Activated T-cell treated with anti-CD3 and anti-CD28 coated beads, Interleukin-2, amount 50 U/mL, for 4 hours (primary cell): ENCODE measurements at places on chromosomes 5 and 9.

GRCh38 chr5:58077966-58078365 is 381.9 kb downstream of the PLK2 start:
- DNase-seq: no peak

DNA sequence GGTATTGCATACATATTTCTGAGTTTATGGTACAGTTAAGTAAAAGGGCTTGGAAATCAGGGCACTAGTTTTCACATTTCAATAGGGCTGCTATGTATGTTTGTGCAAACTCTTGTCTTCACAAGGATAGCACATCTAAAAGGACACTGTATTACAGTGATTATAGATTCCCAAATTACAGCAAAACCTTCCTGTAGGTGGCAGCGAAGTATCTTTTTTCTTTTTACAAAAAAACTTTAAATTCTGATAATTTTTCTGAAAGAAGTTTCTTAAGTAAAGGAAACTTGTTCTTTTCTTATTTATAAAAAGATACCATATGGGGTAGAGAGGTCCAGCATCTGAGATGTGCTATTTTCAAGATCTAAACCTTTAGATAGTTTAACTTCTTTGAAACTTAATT is 337.8 kb downstream of the PTPRD start:
- DNase-seq: no peak

DNA sequence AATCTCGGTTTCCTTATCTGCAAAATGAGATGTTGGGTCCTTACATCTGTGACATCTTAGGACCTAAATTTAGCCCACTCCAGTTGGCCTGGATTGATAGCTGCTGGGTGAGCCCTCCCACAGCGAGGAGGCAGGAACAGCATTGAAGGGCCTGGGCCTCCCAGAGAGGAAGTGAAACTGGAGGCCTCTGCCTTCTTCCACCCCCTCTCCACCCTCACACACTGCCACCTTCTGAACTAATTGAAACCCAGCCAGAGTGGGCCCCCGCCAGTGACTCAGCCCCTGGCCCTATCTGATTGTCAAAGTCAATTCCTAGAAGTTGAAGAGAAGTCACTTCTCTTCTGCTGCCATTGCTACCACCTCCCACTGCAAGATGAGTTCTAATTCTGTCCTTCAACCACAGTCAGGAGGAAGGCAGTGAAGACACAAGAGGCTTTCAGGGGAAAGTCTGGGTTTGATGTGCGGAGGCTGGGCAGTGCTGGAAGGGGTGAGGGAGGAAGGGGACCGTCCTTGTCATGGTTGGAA is 55.2 kb upstream of the NEK6 start:
- peak; percentile 64 for DNase-seq

GRCh38 chr5:9062873-9063272 is 483.0 kb downstream of the SEMA5A start:
- DNase-seq: no peak

DNA sequence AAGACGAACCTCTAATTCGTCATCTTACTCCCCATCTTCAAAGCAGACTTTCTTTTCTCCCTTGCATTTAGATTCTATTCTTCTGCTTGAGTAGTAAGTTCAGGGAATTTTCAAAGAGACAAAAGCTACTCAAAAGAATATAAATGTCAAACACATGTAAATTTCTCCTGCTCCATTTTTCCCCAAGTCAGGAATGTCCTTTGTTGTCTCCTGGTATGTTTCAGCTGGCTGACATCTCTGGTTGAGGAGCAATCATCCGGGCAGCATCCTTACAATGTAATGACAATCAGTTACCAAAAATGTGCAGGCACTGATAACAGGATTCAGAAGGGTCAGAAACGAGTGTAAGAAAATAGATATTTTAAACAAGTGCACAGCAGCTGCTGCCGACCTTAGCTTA is 47.6 kb upstream of the PPP1R2B start:
- DNase-seq: no peak

GRCh38 chr9:138028596-138028995 is 151.0 kb downstream of the CACNA1B start:
- no peak for DNase-seq

- no peak for DNase-seq
Measured at GRCh38 chr9:134136996-134137299, 1.1 kb downstream of the WDR5 start.

GRCh38 chr9:9874270-9874669 is 738.5 kb downstream of the PTPRD start:
- no peak for DNase-seq

GRCh38 chr5:72917371-72917776 is 38.5 kb upstream of the FCHO2 start:
- no peak for DNase-seq

DNA sequence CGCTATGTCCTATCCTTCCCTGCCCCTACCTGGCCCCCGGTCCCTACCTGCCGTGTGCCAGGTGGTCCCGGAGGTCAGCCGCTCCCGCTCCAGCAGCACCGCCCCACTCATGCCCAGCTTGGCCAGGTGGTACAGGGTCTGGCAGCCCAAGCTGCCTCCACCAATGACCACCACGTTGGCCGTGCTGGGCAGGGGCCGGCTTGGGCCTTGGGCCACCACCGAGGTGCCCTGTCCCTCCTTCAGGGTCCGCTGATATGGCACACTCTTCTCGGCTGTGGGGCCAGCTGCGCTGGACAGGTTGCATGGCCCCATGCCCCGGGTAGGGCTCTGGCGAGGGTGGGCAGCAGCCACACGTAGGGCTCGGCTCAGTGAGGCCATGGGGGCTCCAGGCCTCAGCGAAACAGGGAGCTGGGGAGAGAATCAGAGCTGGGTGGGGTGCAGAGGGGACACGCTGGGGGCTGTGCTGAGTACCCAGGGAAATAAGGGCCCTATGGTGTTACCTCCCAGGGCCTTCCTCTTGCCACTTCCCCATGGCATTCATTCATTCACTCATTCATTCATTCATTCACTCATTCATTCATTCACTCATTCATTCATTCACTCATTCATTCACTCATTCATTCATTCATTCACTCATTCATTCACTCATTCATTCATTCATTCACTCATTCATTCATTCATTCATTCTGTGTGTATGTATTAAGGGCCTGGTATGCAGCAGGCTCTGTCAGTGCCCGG is 4.2 kb downstream of the SARDH start:
- no peak for DNase-seq

- DNase-seq: no peak
Measured at GRCh38 chr9:133732639-133733408, 5.3 kb downstream of the SARDH start.

- no peak for DNase-seq
Measured at GRCh38 chr9:121929893-121930875, 162.9 kb downstream of the TTLL11 start.

GRCh38 chr5:130526708-130527107 is 622.4 kb downstream of the CHSY3 start:
- no peak for DNase-seq

- DNase-seq: no peak
Measured at GRCh38 chr5:28542987-28543386, 1504.6 kb upstream of the CDH9 start.

- no peak for DNase-seq
Measured at GRCh38 chr9:98606730-98607129, 102.0 kb downstream of the GABBR2 start.

- no peak for DNase-seq
Measured at GRCh38 chr9:2208991-2209390, 193.8 kb downstream of the SMARCA2 start.

DNA sequence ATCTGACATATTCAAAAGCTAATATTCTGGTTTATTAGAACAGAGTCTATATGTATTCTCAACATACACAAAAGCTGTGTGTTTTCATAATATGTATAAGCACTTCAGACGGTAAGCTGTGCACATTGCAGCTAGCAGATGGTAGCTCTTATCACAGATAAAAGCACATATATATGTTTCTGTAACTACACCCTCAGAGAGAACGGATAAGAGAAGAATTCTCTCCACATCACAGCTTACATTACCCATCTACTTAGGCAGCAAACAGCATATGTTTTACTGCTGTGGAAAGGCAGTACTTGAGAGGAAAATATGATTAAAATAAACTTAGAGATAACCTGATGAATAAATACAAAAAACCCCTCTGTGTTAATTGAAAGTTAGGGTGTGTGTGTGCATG is 450.9 kb upstream of the ZNF608 start:
- no peak for DNase-seq

- DNase-seq: no peak
Measured at GRCh38 chr9:19223724-19224123, 6.8 kb upstream of the DENND4C start.

DNA sequence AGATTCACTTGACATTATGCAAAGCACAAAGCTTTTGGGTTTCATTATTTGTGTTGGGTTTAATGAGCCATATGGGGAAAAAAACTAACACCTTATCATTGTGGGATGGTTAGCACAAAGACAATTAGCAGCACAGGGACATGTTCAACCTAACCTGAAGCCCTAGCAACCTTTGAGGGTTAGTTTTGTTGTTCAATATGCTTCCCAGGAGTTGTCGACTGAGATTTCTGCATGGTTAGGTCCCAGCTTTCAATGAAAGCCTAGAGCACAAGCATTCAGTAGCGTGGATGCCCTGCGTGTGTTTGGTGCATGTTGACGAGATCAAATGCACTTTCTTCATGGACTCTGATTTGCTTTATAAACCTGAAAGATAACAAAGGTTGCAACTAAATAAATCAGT is 565.2 kb upstream of the TLE4 start:
- no peak for DNase-seq

DNA sequence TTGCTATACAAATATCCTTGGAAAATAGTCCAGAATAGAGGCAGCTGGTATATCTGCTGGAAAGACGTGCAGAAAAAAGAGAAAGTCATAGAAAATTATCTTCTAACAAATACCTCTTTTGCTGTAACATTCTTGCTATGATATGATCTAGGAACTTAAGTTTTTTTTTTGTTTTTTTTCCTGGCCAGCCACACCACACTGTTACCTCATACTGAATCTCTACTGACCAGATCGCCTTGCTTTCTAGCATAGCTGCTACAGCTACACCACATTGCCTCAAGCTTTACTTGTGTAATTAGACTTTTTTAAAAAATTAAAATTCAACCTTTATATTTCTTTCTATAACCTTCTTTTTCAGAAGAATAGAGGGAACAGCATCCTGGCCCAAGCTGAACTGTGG is 142.2 kb upstream of the PRLR start:
- DNase-seq: no peak

GRCh38 chr5:58099257-58099656 is 360.6 kb downstream of the PLK2 start:
- no peak for DNase-seq

DNA sequence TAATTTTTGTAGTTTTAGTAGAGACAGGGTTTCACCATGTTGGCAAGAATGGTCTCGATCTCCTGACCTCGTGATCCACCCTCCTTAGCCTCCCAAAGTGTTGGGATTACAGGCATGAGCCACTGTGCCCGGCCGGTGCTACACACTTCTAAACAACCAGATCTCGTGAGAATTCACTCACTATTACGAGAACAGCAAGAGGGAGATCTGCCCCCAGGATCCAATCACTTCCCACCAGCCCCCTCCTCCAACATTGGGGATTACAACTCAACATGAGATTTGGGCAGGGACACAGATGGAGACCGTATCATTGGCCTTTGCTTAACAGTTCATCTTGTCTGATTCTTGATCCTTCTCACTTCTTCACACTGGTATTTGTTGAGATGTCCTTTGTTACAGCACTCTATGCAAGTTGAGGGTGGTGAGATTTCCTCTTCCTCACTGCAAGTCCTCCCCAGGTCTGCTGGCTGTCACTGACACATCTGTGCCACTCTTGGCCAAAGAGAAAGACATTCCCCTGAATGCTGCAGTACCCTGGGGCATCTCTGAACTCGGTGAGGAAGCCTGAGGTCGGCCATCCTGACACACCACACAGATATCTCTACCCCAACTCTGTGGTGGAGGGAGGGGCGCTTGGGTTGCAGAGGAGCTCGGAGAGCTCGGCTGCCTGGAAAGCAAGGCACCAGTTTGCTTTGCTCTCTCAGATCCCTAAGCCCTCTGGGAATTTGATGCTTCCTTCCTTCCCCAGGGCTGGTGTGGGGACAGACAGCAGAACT is 4.2 kb upstream of the SUB1 start:
- DNase-seq: no peak

- no peak for DNase-seq
Measured at GRCh38 chr5:13536933-13537332, 407.6 kb downstream of the DNAH5 start.

DNA sequence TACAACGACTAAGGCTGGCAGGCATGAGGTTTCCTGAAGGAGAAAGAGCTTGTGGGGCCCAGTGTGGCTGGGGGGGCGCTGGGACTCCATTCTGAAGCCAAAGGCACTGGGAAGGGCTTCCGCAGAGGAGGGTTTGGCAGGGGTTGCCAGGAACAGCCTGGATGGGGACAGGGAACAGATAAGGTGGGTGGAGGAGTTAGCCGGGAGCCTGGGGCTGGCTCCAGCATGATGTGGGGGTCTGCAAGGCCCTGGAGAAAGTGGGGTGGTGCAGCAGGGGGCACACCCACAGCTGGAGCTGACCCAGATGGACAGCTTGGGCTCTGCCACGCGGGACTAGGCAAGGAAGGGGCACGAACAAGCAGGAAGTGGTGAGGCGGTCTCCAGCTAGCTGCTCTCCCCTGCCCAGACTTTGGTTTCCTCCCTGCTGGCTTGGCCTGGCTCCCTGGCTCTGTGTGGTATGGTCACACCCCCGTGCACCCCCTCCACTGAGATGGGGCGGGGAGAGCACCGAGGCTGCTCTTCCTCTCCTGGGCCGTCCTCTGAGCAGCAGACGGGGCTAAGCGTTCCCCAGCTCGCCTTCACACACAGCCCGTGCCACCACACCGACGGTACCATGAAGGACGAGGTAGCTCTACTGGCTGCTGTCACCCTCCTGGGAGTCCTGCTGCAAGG is at the start of gene LTC4S:
TSS of gene LTC4S (plus strand) at position 519 of the 672 bp plus-strand sequence. CDS start at position 614, 95 bp downstream.
- no peak for DNase-seq
